ENCODE measurements at places on chromosomes 7 and 10. TPM values are rescaled to one million over a fixed set of nuclear protein-coding genes. Genes with fewer than 3 reads are reported as not detected.

The SPDYE11 gene
- total RNA-seq: not detected

The EIF3B gene
- 178 TPM for total RNA-seq

The AASS gene
- total RNA-seq: 8.7 TPM

The PRKG1 gene
- 11.1 TPM for total RNA-seq

The SLC13A1 gene
- total RNA-seq: not detected

The HMX3 gene
- not detected for total RNA-seq

The HPS1 gene
- total RNA-seq: 52.3 TPM

The ITIH5 gene
- not detected for total RNA-seq

The EVX1 gene
- not detected for total RNA-seq

- no peak for DNase-seq
Measured at GRCh38 chr10:5963071-5963470, 14.3 kb downstream of the IL15RA start.

GRCh38 chr7:157687158-157687557 lies 350.4 kb downstream of the DNAJB6 start:
- DNase-seq: no peak

DNA sequence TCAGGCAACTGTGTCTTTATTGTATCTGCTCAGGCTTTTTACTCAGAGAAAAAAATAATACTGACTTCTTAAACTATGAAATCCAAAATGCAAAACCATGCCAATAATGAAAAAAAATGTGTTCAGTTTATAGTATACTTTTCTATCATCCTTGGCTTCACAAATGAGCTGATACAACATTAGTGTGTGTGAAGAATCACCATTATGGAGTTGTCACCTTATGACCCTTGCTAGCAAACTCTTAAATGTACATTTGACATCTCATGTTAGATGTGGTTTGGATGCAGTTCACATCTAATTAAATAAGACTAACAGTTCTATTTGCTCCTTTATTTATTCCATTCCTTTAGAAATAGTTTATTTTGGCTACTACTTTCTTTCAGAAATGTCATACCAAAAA lies 4.2 kb upstream of the OR2A2 start:
- DNase-seq: no peak

DNA sequence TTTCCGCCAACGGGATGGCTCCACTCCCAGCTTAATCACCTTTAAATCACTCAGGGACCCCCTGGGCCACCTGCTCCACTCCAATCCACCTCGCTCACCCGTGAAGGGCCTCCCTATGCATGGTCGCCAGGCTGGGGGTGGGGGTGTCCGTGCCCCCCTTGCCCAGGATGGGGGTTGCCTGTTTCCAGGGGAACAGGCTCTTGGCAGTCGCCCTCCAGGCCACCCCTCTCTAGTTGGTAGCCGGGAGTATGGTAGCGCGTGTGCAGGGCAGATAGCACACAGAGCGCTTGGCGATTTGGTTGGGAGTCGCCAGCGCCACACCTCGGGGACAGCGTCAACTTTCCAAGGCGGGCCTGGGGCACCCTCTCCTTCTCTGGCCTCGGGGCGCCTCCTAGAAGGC lies 134.9 kb upstream of the ZNF92 start:
- DNase-seq: no peak

DNA sequence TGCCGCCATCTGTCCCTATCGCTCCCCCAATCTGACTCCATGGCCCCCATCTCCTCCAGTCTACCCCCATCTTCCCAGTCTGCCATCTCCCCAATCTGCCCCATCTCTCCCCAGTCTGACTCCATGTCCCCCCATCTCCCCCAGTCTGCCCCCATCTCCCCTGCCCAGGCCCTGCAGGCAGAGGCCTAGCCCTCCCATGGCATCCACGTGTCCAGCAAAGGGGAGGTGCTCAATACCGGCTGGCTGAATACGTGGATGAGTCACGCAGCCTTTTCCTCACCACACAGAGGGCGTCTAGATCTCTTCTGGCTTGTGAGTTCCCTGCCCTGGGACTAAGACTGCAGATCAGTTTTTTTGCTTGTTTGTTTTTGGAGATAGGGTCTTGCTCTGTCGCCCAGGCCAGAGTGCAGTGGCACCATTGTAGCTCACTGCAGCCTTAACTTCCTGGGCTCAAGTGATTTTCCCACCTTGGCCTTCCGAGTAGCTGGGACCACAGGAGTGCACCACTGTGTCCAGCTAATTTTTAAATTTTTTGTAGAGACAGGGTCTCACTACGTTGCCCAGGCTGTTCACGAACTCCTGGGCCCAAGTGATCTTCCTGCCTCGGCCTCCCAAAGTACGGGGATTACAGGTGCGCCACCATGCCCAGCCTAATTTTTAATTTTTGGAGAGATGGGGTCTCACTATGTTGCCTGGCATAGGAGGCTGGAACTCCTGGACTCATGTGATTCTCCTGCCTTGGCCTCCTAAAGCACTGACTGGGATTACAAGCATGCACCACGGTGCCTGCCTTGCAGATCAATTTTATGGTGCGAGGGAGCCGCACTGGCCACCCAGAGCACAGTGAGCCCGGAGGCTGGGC lies 15.3 kb upstream of the GPR146 start:
- DNase-seq: peak; percentile 93

- no peak for DNase-seq
Measured at GRCh38 chr10:91555455-91555854, 77.4 kb downstream of the PPP1R3C start.

- DNase-seq: no peak
Measured at GRCh38 chr7:39356172-39356925, 209.9 kb upstream of the YAE1 start.

GRCh38 chr10:100348389-100348927 lies 1.4 kb downstream of the SCD start:
- no peak for DNase-seq

DNA sequence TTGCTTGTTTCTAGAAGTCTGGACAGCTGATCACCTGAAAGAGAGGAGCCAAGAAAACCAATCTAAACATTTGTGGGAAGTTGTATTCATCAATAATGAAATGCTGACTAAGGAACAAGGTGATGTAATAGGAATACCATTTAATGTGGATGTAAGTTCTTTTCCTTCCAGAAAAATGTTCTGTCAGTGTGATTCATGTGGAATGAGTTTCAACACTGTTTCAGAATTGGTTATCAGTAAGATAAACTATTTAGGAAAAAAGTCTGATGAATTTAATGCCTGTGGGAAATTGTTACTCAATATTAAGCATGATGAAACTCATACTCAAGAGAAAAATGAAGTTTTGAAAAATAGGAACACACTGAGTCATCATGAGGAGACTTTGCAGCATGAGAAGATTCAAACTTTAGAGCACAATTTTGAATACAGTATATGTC lies 39.8 kb upstream of the ZNF37A start:
- peak; percentile 79 for DNase-seq

GRCh38 chr7:2012044-2012900 lies 220.5 kb downstream of the MAD1L1 start:
- no peak for DNase-seq

DNA sequence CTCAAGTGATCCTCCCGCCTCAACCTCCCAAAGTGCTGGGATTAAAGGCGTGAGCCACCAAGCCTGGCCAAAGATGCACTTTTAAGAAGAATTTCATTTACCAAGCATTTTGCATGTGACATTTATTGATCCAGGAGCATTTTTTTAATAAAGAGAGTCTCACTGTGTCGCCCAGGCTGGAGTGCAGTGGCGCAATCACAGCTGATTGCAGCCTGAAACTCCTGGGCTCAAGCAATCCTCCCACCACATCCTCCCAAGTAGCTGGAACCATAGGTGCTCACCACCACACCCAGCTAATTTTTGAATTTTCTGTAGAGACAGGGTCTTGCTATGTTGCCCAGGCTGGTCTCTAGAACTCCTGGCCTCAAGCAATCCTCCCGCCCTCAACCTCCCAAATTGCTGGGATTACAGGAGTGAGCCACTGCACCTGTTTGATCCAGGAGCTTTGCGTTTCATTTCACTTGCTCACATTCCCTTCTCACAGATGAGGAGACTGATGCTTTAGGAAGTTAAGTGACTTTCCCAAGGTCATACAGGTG lies 4.4 kb upstream of the TBL2 start:
- no peak for DNase-seq

DNA sequence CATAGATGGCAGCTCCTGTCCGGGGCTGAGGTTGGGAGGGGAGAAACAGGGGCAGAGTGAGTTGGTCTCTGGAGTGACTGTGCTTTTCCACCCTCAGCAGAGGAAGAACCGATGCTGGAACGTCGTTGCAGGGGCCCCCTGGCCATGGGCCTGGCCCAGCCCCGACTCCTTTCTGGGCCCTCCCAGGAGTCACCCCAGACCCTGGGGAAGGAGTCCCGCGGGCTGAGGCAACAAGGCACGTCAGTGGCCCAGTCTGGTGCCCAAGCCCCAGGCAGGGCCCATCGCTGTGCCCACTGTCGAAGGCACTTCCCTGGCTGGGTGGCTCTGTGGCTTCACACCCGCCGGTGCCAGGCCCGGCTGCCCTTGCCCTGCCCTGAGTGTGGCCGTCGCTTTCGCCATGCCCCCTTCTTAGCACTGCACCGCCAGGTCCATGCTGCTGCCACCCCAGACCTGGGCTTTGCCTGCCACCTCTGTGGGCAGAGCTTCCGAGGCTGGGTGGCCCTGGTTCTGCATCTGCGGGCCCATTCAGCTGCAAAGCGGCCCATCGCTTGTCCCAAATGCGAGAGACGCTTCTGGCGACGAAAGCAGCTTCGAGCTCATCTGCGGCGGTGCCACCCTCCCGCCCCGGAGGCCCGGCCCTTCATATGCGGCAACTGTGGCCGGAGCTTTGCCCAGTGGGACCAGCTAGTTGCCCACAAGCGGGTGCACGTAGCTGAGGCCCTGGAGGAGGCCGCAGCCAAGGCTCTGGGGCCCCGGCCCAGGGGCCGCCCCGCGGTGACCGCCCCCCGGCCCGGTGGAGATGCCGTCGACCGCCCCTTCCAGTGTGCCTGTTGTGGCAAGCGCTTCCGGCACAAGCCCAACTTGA lies 2.7 kb downstream of the REPIN1 start:
- DNase-seq: no peak

GRCh38 chr7:151793531-151793951 lies 83.4 kb downstream of the PRKAG2 start:
- DNase-seq: no peak

DNA sequence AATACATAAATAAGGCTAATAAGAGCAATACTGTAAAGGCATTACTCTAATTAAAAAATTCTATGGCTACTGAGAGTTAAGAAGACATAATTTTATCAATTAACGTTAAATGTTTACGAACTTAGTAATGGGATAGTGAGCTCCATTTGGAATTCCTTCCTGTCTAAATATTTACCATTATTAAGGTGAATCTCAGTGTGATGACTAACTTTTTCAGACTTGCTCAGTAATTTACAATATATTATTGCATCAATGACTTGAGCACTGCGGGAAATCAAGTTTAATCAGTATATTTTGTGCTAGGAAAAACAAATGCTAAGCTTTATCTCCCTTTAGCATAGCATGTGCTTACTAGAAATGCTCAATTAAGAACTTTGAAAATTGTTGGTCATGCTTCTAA lies 282.5 kb upstream of the TEX47 start:
- no peak for DNase-seq

DNA sequence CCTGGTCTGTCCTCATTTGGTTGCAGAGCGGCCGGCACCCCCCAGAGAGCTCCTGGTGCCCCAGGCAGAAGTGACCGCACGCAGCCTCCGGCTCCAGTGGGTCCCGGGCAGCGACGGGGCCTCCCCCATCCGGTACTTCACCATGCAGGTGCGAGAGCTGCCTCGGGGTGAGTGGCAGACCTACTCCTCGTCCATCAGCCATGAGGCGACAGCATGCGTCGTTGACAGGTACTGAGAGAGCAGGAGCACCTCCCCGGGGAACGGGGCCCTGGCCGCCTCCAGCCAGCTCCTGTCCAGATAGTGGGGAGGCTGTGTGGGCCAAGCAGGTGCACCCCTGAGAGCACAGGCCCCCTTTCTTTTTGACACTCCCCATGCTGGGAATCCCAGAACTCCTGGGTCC lies 532.9 kb upstream of the FOXK1 start:
- DNase-seq: no peak

DNA sequence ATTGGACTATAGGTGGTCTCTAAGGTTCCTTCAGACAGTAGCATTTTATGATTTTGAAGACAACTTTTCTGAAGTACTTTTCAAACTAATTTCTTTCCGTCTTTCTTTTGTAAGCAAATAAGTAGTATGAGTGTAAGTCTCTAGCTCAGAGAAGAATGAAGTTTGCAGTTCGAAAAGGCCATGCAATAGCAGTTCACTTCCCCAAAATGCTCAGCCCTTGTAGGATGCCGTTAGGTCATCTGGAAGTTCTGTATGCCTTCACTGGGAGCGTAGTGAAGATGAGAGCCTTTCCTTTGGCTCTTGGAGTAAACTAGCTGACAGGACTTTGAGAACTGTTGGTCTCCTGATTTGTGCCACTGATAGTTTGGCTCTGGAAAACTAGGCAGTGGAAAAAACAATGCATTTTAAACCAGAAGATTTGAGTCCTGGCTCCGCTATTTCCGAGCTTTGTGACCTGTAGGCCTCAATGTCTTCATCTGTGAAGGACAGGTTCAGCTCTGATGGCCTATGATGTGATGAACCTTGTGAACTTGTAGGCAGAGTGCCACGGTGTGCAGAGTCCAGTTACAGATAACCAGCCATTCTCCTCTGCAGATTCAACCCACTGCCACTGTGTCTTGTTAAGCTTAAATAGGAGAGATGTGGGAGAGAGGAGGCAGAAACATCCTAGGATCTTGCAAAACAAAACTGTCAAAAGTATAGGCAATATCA lies 18.8 kb downstream of the SGPL1 start:
- no peak for DNase-seq

Data from HFFc6 (cell line).